ENCODE measurements at places on chromosomes 13 and 19.

- no peak for DNase-seq
Observed at GRCh38 chr13:42864952-42865767, 83.8 kb downstream of the FAM216B start.

DNA sequence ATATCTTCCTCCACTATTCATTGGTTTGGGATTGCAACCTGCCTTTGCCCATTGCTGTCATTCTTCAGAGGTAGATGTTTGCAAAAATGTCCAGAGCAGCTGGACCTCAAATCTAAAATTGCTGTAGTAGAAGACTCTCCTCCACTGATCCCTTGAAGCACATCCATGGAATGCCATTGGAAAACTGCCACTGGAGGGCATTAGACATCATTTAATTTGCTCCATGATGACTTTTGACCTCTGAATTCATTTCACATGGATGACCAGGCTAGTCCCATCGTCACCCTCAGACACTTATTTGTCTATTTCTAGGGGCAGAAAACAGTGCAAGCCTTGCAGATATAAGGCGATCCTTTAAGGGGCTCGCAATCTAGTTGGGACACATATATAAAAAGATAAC lies 33.9 kb upstream of the FLT1 start:
- no peak for DNase-seq

- no peak for DNase-seq
Observed at GRCh38 chr13:41706152-41706551, 248.8 kb downstream of the RGCC start.

- DNase-seq, result no peak
Observed at GRCh38 chr13:34731486-34731885, 210.6 kb upstream of the NBEA start.

DNA sequence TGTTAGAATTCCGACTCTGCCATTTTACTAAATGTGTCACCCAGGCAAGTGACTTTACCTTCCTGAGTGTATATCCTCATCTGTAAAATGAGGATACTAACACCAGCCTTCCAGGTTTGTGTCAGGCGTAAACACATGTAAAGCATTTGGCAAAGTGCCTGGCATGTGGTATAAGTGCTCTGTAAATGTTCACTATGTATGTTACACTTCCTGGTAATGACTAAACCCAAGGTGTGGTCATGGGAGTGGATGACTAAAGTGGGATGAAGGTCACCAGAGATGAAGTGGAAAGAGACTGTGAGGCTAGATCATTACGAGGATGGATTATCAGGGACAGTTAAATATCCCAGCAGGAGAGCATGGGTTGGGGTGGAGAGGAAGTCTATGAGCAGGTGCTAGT lies 25.6 kb downstream of the DEDD2 start:
- peak; percentile 83 for DNase-seq

DNA sequence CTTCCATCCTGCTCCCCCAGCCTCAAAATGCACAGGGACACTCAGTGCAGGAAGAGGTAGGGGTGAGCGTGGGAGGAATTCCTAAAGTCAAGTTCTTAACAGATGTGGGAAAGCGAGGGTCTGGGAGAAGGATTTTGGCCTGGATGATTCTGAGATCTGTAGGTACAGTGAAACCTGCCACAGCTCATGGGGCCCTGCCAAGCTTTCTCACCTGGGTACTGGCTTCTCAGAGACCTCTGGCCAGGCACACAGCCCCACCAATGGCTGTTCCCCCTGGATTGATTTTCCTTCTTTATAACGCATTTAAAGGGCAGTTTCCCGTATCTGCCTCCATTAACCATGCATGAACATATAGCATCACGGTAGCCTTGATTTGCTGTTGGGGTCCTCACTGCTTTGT lies 47.0 kb upstream of the GSX1 start:
- DNase-seq, result no peak

DNA sequence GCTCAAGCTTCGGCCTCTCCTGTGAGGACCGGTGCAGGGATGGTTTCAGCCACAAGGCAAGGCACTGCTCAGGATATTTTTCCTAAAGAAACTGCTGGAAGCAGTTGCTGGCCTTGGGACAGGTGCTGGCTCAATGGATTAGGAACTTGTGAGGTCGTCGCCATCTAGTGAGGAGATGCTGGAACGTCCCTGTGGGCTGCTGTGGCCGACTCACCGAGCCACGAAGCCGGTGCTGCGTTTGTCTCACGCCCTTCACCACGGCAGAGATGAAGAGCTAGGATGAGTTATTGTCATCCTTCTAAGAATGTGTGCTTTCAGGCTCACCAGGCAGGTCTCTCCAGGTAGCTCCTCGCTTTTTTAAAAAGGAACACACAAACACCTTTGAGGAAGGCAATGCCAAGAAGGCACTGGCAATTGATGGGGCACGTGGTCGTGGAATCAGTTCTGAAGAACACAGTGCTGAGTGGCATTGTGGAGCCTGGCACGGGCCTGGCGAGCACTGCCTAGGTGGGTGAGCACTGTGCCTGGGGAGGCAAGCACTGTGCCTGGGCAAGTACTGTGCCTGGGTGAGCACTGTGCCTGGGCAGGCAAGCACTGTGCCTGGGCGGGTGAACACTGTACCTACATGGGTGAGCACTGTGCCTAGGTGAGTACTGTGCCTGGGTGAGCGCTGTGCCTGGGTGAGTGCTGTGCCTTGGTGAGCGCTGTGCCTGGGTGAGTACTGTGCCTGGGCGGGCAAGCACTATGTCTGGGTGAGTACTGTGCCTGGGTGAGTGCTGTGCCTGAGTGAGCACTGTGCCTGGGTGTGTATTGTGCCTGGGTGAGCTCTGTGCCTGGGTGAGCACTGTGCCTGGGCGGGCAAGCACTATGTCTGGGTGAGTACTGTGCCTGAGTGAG lies 140.4 kb downstream of the TEX29 start:
- no peak for DNase-seq

DNA sequence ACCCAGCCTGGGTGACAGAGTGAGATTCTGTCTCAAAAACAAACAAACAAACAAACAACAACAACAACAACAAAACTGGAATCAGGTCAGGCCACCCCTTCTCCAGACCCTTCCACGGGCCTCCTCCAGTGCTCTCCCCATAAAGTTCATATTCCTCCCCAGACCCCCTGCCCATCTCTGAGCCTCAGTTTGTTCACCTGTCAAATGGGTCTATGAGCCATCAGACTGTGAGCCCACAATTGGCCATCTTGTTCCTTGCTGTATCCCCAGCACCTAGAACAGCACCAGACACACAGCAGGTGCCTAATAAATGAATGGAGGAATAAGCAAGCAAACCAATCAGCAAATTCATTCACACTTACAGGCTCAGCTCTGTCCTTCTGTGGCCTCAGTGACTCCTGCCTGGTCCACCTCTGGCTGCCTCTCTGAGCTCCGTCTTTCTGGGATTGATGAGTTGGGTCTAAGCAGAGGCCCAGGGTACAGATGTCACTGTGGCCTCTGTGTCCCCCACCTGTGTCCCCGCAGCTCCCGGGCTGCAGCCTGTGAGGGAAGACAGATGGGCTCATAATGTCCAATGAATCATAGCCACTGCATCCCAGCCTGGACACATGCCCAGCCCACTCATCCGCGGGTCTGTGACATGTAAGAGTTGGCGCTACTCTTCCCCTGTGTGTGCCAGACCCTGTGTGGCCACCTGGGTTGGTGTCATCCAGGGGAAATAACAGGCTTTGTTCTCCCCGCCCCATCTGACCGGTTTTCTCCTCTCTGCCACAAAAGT lies 19.6 kb upstream of the PTPRS start:
- no peak for DNase-seq

DNA sequence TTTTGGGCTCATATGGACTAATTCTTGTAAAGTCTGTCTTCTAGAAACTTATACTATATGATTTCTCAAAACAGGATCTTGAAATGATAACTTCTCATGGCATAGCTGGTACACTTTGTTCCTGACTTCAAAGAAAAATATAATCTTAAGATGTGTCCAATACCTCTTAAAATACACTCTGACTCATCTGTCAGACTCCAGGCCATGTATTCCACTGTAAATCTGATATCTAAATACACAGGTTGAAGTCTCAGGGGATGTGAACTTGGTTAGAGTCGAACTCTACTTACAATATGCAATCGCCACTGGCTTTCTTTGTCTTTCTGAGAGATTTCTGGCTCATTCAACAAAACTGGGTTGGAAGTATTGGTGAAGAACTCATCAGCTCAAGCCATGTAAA lies 99.8 kb downstream of the LACC1 start:
- no peak for DNase-seq

- no peak for DNase-seq
Observed at GRCh38 chr19:9914001-9914314, 22.4 kb downstream of the OLFM2 start.

- DNase-seq, result no peak
Observed at GRCh38 chr13:29436721-29437280, 158.7 kb downstream of the SLC7A1 start.

DNA sequence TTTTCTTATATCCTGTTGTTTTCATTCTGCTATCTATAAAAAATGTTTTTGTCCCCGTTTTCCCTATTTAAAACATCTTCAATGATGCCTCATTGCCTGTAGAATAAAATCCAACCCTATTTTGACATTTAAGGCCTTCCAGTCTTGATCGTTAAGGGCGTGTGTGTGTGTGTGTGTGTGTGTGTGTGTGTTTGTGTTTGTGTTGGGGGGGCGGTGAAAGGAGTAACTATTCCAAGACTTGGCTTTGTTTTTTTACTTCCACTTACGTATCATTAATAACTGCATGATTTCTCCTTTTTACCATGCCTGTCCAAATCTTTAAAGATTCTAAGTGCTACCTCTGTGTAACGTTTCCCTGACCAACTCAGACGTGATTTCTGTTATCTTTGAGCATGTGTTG lies 784 bp downstream of the PIBF1 start:
- no peak for DNase-seq

- no peak for DNase-seq
Observed at GRCh38 chr19:9627856-9628255, 6.8 kb upstream of the ZNF561 start.
